Activated T-cell treated with anti-CD3 and anti-CD28 coated beads for 48 hours (primary cell): ENCODE measurements at places on chromosomes 5 and 9.

DNA sequence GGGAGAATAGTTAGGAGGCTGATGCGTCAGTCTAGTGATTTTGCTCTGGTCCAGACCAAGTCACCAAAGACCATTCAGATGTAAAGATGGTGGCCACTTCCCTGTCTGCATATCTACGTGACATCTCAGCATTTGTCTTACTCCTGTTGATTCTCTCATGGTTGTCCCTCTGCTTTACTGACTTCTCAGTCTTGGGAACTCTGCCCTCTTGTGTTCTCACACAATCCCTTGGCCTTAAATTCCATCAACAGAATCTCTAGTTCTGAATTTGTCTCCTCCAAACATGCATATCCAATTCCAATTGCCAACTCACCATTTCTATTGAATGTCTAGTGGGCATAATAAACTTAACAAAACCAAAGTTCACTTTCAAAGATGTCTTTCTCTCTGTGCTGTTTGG is 147.8 kb downstream of the SLC24A2 start:
- DNase-seq = no peak

GRCh38 chr5:43154469-43154868 is 33.8 kb downstream of the ZNF131 start:
- DNase-seq = no peak

GRCh38 chr9:90821697-90822096 is 20.1 kb downstream of the SYK start:
- no peak for DNase-seq

DNA sequence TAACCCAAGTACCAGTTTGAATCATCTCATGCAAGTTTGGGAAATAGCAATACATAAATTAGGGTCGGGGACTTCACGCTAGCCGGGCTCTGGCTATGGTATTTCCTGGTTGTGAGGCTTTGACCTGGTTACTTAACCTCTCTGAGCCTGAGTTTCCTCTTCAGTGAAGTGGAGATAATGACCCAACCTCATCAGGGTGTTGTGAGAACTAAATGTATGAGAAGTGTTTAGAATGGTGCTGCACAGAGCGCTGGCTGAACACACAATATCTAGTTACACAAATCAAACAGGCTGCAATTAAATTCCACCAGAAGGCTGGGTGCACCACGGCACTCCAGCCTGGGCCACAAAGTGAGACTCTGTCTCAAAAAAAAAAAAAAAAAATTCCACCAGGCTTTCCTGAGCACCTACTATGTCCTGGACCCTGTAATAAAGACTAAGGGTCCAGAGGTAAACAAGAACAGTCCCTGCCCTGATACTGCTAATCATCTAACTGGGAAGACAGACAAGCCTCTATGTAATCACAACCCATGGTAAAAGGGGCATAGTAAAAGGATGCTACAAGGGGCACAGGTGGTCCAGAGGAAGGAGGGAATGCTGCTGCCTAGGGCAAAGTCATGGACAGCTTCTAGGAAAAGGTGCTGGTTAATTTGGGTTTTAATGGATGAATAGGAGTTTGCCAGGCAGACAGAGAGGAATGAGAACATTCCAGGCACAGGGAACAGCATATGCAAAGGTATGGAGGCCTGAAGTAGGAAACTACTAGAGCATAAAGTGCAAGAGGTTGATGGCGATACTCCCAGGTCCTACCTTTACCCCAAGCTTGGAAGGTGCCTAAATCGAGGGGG is 27.7 kb downstream of the DUSP1 start:
- no peak for DNase-seq

DNA sequence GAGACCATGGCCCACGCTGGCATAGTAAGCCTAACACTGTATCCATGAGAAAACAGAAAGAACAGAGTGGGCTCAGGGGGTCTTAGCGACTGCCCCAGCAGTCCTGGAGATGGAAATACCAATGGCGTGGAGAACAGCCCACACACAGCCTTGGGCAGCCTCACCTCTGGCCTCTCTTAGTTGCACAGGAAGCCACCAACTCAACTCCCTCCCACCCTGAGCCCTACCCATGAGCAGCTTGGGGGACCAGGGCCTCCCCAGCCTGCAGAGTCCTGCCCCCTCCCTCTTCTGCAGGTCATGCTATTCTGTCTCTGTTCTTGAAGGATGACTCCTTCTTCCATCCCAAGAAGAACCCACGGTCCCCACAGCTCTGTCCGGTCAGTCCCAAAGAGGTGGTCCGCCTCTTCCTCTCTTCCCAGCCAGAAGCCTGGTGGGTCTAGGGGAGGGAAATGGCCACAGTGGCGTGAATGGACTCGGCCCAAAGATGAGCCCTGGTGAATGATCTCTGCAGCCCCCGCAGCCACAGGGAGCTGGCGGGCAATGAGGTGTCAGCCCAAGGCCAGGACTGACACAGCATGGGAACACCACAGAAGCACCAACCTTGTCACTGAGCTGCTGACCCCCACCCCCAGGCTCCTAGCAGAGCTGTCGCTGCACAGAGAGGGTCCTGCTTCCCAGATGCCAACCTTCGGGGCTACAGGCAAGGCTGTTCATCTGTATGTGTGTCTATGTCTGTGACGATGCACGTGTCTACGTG is 131.2 kb downstream of the ROR2 start:
- no peak for DNase-seq

DNA sequence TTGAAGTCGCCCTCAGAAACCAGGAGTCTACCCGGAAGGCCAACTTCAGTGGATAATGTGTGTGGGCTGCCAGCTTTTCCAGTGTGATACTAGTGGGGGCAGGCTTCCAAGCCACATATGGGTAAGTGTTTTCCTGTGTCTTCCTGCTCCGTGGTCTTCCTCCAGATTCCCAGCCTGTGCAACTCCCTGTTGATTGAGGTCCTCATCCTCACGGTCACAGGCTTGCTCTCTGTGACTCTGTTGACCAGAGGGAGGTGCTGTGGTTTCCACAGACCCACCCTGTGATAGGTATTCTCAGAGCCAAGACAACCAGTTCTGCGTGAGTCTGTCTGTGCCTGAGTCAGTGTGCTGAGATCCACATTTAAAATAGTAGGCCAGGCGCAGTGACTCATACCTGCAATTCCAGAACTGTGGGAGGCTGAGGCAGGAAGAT is 388.0 kb upstream of the IRX2 start:
- DNase-seq = no peak

- DNase-seq = no peak
Measured at GRCh38 chr5:155826611-155827507, 500.1 kb upstream of the SGCD start.
